HTR-8/SVneo (cell line): ENCODE measurements at places on chromosomes 5 and 9.

- DNase-seq = no peak
Measured at GRCh38 chr5:88298425-88298824, 29.8 kb upstream of the TMEM161B start.

DNA sequence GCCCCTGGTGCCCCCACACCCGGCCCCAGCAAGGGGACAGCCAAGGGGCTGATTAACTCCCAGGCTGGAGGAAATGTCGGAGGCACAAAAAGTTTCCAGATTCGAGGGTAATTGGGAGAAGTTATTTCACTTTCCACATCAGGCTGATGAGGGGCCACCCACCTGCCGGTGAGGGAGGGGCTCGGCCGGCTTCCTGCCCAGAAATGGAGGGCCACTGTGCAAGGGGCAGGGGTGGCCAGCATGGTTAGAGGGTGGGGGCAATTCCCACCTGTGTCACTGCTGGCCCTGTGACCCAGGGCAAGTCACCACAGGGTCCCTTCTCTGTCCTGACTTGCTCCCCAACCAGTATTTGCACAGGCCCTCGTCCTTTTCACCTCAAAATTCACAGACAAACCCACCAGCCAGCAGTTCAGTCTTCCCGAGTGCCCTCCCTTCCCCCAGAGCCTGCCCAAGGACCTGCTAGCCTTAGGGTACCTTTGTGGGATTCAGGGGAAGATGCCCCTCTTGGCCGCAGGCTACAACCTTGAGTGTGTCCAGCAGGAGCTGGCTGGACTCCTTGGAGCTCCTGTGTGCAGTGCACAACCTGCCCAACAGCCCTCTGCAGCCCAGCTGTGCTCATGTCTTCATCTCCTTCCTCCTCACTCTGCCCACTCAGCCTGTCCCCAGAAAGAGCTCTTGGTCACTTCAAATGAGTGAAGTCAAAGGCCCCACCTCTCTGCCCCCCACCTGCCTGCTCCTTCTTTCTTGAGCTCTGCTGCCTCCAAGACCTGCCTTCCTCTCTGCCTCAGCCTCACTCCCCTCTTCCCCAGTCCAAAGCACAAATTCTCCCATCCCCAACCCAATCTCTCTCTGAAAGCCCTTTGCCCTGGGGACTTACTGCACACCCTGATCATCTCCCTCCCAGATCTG is 130.5 kb downstream of the BARX1 start:
- no peak for DNase-seq

DNA sequence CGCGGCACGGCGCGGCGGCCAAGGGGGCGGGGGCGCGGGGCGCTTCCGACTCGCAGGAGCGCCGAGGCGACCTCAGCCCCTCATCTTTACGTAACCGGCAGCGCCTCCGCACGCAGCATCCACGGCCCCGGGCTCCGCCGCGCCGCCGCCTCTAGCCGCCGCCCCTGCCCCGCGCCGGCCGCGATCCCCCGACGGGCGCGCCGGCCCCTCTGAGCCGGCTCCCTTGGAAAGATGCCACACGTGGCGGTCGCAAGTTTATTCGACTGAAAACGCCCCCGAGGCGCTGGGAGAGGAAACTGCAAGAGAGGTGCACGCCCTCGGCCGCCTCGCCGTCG is 1.0 kb downstream of the KLF9 start:
- no peak for DNase-seq

DNA sequence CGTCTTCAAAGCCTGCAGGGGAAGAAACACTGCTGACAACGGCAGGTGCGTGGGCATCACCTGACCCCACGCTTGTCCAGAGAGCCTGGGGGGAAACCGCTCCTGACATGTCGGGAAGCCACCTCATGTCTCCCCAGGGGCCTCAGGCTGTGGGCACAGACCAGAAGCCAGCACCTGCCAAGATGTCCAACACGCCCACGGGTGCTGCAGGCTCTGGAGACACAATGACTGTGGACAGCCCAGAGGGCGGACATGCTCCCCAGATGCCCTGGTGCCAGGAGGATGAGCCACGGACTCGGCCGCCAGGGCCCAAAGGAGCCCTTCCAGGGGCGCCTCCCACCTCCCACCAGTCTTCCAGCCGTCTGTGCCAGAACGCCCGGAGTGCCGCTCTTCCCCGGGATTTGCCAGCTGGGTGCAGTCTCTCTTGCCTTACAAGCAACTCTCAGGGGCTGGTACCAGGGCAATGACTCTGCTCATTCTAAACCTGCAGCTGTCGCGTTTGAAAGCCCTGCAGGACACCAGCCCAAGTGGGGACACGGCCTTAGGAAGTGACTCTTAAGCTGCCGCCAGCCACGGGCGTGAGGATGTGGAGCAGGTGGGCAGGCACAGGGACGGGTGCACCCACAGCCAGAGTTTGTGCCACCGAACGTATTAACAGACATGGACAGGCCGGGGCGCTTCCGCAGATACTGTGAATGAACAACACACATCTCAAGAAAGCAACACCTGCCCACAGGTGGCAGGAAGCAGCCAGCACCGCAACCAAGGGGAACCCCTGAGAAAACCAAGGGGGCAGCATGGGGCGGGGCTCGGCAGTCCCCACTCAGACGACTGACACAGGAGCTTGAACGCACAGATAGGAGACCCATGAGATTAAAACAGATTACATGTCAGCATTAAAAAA is 6.8 kb upstream of the LHX3 start:
- no peak for DNase-seq

- no peak for DNase-seq
Measured at GRCh38 chr9:126838895-126839294, 21.5 kb upstream of the ZBTB34 start.

GRCh38 chr9:89319015-89319905 is 960 bp downstream of the SECISBP2 start:
- DNase-seq = no peak

DNA sequence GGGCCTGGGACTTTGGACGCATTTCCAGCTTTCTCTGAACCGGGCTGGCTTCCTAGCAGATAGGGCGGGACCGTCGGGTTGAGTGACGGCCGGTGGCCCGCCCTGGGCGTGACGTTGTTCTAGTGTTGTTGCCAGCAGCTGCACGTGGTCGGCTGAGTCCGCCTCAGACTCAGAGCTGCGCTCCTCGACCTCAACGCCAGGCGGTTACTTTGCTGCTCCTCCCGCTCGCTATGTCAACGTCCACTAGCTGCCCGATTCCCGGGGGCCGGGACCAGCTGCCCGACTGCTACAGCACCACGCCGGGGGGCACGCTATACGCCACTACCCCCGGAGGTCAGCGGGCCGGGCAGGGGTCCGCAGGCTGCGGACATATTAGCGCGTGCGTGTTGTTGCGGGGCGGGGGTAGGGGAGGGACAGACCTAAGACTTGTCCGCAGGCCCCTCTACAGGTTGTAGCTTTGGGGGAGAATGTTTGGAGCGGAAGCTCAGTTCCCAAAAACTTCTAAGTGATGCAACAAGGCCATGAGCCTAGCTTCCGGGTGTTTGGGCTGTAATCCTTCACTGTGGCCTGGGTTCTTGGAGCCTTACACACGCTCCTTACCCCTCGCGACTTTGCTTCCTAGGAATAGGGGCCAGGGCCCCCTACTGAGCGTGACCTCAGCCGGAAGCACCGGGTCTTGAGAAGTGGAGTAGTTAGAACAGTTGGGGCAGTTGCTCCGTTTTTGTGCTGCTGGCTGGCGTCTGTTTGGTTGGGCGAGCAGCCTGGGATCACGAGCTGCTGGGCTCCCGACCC is at the start of gene EIF4EBP3:
Gene EIF4EBP3, plus strand, starts transcription at position 155 of the 792 bp plus-strand sequence. Its CDS starts 76 bp downstream, at position 231.
- DNase-seq = no peak

DNA sequence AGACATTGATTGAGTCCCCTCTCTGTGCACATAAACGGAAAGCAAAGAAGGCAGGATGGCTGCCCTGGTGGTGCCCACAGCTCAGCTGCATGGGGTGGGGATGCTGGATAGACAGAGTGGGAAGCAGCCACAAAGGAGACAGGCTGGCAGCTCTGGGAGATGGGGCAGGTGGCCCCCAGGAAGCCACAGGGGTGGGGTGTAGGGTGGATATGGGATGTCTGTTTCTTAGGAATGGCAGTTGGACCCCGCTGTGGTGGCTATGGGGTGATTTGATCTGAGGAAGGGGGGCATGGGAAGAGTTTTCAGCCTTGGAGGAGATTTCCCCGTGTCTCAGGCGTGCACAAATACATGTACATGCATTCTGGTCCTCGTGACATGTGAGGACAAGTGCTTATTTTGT is 50.2 kb upstream of the VDAC1 start:
- no peak for DNase-seq

- no peak for DNase-seq
Measured at GRCh38 chr9:83231039-83231438, 168.1 kb upstream of the RASEF start.

DNA sequence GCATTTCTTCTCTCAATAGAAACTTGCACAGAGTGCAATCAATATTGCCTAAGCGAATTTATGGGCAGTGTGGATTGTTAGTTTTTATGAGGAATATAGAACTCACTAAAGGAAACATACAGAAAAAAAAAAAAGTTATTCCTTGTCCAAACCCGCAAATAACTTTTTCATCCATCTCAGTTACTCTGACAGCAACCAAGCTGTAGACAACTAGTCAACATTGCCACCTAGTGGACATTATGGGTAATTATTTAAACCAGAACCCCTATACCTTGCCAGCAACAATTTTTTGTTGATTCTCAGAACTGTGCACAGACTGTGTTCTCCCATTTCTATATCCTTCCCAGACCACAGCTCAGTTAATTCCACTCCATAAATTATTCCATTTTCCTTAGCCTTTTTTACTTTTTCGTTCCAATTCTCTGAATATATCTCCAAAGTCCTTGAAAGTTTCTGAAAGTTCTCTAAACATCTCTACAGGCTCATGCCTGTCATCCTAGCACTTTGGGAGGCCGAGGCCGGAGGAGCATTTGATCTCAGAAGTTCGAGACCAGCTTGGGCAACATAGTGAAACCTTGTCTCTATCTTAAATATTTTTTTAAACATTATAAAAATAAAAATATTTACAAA is 2.6 kb upstream of the AFAP1L1 start:
- DNase-seq = peak; percentile 78

GRCh38 chr5:67669916-67670315 is 473.3 kb upstream of the CD180 start:
- DNase-seq = no peak

DNA sequence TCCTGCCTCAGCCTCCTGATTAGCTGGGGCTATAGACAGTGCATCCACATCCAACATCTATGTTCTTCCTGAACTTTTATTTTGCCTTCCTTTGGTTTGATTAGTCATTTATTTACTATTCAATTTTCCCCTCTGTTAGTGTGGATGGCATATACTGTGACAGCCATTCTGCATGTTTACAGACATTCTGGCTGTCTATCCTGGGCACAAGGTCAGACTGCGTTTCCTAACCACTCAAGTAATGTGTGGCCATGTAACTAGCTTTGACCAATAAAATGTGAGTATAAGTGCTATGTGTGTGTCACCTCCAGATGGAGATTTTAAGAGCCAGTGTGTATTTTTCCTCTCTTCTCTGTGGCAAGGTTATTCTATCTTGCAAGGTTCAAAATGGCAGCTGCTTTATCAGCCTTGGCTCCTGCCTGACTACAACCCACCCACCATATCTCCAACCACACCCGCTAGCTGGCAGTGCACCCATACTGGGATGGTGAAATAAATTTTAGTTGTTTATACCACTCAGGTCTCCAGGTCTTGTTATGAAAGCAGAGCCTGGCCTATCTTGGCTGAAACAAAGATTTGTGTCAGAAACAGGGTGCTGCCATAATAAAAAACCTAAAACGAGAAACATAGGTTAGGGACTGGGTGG is 32.2 kb downstream of the PDE6A start:
- no peak for DNase-seq

DNA sequence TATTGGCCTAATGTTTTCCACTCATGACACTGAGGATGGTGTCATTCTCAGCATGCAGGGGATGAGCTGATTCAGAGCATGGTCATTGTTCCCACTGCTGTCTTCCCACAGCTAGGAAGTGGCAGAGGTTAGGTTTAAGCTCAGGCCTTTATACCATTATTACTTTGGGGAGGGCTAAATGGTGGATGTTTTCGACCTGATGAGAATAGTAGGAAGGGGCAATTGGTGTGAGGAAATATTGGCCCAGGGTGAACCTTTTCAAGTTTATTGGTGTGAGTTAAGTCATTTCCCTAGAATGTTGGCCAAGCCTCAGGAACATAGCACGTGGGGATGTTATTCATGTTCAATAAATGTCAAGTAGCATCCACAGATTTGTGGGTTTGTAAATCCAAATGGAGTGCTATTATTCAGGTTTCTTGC is 59.6 kb downstream of the ARHGAP26 start:
- no peak for DNase-seq

DNA sequence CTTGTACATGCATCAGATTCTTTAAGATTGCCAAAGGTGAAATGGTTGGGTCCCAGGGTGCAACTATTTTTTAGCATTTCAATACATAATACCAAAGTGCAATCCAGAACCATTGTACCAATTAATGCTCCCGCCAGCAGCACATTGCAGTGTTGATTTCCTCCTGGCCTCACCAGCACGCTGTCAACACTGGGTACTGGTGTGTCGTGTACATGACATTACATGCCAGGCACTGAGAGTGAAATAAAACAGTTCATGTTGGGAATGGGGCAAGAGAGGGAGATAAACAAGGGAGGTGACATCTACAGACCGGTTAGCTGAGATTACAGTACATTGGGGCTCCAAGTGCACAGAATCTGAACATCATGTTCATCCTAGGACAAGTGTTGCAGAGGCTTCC is 37.8 kb downstream of the HMGCS1 start:
- DNase-seq = no peak

DNA sequence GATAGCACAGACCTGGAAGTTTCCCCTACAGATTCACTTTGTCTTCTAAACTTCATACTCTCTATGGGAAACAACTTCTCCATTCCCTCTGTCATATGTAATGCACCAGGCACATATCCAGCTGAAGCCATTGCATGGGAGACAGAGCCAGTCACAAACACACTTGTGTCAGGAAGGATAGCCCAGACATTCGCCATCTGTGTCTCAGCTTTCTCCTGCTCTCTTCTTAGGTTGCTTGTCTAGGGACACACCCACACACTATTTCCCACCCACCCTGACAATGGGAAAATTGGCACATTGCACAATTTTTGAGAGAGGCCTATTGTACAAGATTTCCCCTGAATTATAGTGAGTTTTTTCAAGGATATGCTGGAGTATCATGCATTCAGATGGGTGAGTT is 158.4 kb upstream of the MPDZ start:
- DNase-seq = no peak

DNA sequence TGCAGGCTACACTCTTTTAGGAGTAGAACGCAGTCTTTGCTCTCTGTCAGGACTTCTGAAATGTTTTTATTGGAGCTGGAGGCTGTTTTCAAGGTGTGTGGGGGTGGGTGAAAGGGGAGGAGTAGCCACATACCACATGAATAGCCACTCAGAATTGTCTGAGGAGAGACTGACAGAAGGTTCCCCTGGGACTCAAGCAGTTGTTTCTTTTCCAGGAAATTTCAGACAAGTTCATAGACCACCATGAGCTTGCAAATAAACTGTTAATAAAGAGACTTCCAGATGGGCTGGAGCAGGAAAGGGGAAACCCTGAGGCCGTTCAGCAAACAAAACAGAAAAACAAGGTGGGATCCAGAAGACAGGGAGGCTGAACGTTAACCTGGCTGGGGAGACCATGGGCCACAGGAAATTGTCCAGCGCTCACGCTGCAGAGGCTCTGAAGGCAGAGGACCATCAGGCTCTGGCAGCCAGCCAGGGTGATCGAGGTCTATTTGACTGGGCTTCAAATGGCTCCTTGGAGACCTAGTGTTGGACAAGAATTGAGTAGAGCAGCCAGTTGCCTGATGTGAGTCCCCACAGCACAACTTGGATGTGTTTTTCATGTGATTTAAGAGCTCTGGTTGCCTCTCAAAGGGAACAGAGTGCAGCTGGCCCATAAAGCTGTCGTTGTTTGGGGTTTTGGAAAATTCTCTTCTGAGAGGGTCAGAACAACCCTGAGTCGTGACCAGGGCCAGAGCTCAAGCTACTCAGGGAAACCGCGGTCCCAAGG is 159.2 kb upstream of the RAI14 start:
- DNase-seq = no peak

GRCh38 chr5:76710991-76711390 is 4.9 kb upstream of the F2R start:
- no peak for DNase-seq
